ENCODE measurements at places on chromosomes 5 and 9.

DNA sequence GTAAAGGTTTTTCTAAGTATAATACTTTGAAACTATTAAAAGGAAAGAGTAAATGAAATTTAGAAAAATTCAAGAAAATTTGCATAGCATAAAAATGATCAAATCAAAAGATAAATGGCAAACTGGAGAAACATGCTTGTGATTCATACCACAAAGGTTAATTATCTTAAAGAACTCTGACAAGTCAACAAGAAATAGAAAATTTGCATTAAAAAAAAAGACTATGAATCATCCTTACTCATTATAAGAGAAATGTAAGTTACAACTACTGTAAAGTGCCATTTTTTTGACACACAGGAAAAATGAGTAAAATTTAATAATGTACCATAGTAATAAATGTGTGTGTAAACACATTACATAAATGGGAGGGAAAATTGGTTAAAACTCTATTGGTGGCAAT lies 624.4 kb upstream of the C9orf72 start:
- DNase-seq: no peak

DNA sequence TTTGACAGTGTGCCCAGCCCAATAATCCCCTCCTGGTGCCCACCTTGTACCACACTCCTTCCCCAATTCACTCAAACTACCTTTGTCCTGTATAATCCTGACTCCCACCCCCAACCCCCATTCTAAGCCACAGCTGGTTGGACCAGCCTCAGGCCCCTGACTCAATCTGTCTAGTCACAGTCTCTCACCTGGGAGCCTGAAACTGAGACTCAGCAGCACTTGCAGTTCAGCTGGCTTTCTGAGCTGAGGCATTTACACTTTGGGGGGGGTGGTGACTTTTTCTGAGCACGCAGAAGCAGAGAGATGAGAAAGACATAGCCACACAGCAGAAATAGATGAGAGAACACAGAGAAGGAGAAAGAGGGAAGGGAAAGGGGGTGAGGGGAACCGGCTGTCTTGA lies 247.3 kb downstream of the MAN2A1 start:
- DNase-seq: no peak

- DNase-seq: peak; percentile 91
These were observed 74.5 kb upstream of the BARHL1 start for GRCh38 chr9:132507670-132508469.

- DNase-seq: no peak
These were observed 130.8 kb downstream of the ARHGAP26 start for GRCh38 chr5:142900927-142901326.
